ENCODE measurements at places on chromosomes 6 and 20.

DNA sequence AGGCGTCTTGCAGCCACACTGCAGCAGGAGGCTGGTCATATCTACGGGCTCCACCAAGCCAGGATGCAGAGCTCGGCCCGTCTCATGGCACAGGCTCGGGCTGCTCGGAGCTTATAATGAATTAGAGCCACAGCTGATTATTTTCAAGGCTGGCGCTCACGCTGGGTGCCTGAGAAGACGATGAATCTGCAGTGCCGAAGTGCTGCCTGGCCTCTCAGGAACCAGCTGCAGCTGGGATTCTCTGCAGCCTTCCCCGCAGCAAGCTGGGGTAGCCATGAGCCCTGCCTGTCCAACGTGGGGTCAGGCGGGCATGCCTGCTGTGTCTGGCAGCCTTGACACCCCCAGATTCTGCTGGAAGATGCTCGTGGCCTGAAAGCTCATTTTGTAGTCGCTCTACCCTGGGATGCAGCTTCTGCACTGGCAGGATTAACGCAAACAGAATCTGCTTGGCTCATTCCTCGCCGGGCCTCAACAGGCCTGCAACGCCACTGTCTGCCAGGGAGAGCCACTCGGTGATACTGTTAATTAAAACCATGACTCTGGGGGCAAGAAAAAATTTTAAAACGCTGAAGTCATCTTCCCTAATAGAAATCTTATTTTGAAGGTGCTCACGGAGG lies 104.3 kb downstream of the CDH26 start:
- DNase-seq = no peak

- peak; percentile 79 for DNase-seq
These were observed 7.7 kb upstream of the C20orf203 start for GRCh38 chr20:32681175-32682084.

- no peak for DNase-seq
These were observed 218.6 kb upstream of the MOCS1 start for GRCh38 chr6:40152701-40153436.

- DNase-seq = no peak
These were observed 258.6 kb downstream of the SOD2 start for GRCh38 chr6:159434410-159434809.

DNA sequence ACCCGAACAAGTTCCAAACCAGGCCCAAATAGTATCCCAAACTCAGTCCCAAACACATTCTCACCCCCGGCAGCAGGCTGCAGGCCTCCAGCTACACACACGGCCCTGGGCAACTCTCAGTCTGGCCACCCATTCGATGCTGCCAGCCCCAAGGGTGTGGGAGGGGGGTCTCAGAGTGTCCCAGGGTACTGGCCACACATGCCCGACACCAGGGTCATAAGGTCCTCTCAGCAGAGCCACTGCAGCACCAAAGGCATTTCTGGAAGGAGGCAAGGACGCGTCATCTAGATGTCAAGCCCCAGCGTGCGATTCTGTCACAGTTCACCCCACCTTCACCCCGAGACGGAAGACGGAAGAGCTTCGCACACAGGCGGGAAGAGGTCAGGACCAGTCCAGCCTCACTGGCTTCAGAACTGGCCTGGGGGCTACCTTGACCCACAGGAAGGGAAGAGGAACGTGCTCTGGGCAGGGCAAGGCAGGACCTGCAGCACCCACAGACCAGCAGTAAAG lies 9.5 kb downstream of the MYL9 start:
- no peak for DNase-seq

GRCh38 chr6:84525907-84526306 lies 238.5 kb downstream of the TBX18 start:
- DNase-seq = no peak

- DNase-seq = no peak
These were observed 10.9 kb upstream of the AKAP12 start for GRCh38 chr6:151228788-151229400.
